Esophagus muscularis mucosa (tissue), 4 donors: ENCODE measurements at places on chromosomes 11 and 22. TPM values are rescaled to one million over a fixed set of nuclear protein-coding genes. Genes with fewer than 3 reads are reported as not detected.

- DNase-seq: no peak
Measured at GRCh38 chr22:38940811-38941384, 16.5 kb upstream of the APOBEC3A start.

DNA sequence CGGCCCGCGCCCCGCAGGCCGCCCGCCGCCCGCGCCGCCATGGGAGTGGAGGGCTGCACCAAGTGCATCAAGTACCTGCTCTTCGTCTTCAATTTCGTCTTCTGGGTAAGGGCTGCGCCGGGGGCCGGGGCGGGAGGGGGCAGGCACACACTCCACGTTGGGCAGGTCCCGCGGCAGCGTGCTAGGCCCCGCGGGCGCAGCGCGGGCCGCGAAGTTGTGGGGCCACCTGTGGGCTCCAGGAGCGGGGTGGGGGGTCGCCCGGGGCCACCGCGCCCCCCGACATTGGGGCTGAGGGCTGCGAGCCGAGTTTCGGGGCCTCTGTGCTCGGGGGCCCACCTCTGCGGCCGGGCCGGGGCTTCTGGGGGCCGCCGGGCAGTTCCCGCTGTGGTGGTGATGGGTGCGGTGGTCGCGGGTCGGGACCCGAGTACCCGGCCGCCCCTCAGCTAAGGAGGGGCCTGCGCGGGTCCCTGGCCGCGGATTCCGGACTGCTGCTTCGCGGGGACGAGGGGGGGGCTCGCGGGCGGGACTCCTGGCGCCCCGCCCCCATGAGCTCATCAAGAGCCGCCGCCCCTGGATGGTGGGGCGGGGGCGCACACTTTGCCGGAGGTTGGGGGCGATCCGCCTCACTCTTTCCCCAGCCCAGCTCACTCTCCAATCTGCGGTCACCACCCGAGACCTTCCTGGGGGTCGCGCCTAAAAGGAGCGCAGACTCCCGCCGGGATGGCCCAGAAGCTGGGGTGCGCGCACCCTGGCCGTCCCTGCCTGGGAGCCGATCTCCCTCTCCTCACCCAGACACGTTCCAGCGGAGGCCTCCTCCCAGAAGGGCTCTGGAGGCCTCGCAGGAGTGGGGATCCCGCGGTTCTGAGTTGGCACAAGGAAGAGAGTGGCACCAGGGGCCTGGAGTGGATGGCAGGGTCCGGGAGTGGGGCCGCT lies 667 bp downstream of the CD81 start:
- DNase-seq: no peak

DNA sequence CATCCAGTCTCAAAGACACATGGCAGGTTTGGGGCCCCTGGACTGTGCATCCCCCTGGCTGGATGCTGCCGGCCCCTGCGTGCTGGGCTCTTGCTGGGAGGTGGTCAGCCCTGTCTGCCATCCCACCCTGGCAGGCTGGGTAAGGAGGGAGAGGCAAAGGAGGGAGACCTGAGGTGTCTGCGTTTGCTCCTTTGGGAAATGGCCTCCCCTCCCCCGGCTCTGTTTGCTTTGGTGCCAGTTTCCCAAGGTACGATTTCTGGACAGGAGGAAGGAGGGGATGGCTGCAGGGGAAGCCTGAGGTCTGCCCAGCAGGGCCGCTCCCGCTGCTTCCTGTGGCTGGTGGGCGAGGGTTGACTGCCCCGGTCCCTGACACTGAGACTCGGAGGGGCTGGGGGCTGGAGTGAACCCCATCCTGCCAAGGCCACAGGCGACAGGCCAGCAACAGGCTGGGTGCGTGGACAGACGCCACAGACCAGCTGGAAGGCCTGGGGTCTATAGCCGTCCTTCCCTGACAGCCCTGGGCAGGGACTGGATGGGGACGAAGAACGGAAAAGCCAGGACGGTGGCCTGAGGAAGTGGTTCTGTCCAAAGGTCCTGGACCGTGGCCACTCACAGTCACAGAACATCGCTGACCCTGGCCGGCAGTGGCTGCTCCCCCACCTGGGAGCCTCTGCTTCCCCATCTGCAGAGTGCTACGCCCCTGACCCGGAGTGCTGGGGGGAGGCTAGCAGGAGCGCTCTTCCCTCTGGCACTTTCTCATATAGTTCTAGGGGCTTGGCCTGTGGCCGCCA lies 38.0 kb downstream of the OSBPL5 start:
- no peak for DNase-seq

DNA sequence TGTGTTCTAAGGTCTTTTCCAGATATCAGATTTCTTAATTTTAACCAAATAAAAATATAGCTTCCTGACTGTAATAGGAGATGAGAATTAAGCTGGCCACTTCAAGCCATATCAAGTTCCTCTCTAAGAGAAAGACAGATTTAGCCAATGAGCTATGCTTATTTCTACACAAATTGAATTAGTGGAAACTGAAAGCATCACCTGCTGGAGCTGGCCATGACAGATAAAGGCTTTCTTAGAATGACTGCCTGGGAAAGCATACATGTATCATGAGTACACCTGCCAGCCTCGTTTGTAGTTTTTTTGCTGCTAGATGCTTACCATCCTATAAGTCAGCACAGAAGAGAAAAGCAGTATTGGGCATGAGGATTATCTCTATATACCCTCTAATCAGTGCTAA lies 53.5 kb upstream of the DBX1 start:
- DNase-seq: no peak

GRCh38 chr11:7418906-7419305 lies 66.4 kb upstream of the OLFML1 start:
- peak; percentile 57 for DNase-seq

DNA sequence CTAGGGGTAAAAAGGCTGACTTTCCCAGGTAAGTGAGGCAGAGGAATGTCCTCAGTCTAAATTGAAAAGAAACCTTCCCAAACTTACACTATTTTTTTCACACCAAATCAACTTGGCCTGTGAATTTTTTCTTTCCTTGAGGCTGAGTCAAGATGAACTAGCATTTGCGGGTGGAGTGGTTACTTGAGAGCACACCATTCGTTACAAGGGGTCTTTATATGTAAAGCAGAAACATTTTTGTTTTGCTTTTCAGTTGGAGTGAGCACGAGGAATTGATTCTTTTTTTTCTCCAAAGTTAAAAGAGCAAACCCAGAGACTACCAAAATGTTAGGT lies 36.4 kb downstream of the MAML2 start:
- DNase-seq: no peak

DNA sequence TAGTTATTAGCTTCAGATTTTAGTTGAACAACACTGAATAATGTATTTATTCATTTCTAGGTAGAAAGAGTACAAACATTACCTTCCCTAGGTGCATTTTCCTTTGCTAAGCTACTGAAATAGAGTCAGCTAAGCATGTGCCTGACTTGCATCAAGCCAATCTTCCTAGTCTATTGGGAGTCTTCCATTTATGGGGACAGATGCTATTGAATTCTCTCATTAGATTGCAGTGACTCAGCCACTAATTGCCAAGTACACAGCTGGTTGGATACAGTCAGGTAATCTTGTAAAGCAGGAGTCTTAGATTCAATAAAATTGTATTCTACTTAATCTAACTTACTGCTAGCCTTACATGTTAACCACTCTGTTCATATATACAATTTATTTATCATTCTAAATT lies 55.2 kb upstream of the RPS13 start:
- no peak for DNase-seq

- peak; percentile 84 for DNase-seq
Measured at GRCh38 chr11:56916162-56916561, 72.6 kb upstream of the OR5AK2 start.

- DNase-seq: no peak
Measured at GRCh38 chr11:75140269-75141138, 10.4 kb upstream of the SLCO2B1 start.

DNA sequence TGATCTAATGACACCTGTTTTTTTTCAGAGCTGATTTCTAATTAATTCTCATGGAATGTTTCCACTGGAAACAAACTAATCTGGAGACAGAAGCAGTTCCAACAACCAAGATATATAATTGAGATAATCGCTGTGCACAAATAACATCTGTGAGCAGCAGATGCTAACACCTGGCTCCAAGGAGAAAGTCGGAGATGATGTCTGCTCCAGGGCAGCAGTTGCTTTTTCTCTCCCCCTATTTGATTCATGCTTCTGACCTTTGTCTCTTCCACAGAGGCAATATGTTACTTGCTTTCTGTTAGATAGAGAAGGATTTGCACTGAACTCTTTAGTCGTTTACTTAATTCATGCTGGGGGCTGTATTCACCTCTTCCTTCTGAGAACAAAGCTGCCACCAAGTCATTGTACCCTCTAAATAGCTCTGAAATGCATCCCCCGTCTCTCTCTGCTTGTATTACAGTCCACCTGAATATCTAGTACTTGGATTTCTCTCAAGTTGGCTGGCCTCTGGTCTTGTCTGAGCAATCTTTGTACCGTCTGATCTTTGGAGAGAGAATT lies 187.4 kb downstream of the MYO18B start:
- DNase-seq: no peak

DNA sequence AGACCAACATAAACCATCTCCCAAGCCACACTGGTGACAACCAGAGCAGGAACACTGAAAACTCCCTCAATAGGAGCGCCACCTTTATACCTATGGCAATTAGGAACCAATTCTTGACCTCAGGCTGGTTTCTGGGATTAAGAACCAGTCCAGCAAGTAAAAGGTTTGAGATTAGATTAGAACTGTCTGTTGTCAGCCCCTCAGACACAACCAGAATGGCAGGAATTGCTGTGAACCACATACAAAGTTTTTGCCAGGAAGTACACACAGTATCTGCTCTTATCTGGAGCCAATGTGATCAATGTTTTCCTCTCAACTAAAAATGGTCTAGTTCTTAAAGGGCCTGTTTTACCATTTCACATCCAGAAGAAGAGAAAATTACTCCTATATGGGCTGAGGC lies 55.2 kb downstream of the RBFOX2 start:
- no peak for DNase-seq

- DNase-seq: no peak
Measured at GRCh38 chr22:36244522-36245391, 5.4 kb upstream of the APOL2 start.

- no peak for DNase-seq
Measured at GRCh38 chr22:43404673-43405385, 7.0 kb upstream of the MPPED1 start.

DNA sequence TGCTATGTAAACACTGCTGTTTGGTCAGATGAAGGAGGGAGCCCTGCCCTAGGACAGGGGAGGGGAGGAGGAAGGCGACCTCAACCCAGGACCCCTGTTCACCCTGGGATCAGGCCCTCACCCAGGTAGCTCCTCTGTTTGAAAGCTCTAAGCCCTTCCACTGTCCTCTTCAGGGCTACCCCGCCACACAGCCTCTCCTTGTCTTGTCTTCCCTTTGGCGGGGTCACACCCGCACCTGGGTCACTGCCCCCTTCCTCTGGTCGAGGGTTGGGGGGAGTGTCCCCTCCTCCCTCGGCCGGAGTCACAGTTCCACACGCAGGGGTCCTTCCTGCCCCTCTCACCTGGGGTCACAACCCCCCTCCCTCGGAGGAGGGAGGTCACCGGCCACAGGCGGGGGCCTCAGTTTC lies 463 bp upstream of the PTPMT1 start:
- DNase-seq: no peak

- no peak for DNase-seq
Measured at GRCh38 chr11:35947437-35947836, 3.6 kb downstream of the LDLRAD3 start.

- no peak for DNase-seq
Measured at GRCh38 chr22:44947846-44948245, 62.0 kb downstream of the PHF21B start.

DNA sequence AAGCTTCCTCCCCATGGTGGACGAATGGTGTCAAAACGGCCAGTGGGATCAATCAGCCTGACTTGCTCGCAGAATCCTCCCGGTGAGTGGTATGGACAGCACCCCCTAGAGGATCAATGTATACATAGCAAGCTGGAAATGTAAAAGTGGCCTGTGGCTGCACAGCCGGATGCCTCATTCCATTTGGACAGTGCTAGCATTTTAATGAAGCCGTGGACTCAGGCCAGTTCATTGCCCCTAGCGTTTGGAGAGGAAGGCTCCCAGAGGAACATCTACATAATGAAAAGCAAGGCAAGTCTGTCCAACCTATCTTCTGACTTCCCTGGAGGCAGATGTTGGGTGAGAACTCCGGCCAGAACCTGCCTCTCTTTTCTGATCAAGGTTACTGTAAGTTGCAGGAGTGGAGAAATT lies 942.3 kb downstream of the NTM start:
- DNase-seq: no peak

- DNase-seq: no peak
Measured at GRCh38 chr11:29373725-29374124, 643.1 kb downstream of the KCNA4 start.

DNA sequence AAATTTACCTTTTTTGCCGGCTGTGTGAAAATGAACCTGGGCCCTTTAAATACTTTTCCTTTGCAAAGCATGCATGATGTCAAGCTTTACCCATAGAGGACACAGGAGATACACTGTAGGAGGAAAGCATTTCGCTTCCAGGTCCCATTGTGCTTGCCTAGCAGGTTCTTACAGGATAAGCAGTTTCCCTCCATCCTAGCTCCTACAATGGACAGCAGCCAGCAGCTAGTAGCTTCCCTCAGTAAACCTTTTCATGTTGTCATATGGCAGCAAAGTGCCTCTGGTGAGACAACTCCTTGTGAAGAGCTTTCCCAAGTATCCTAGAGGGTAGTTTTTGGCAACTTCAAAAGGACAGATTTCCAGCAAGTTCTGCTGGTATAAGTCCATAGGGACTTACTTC lies 78.4 kb downstream of the RBFOX2 start:
- no peak for DNase-seq

DNA sequence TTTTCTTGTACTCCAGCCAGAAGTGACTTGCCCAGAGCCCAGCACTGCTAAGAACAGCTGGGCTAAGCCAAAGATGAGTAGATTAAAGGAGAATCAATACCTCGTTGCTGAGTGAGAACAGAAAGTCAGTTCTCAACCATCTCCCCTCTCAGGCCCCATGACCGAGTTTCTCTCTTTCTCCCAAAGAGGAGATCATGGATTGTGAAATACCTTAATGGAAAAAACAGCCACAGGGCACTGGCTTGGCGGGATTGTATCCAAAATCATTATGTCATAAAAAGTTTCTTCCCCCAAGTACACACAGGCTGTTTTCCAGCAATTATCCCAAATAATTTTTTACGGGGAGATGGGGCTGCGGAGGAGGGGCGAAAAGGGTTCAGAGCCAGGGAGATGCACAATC lies 111.8 kb upstream of the TMEM45B start:
- DNase-seq: peak; percentile 68

DNA sequence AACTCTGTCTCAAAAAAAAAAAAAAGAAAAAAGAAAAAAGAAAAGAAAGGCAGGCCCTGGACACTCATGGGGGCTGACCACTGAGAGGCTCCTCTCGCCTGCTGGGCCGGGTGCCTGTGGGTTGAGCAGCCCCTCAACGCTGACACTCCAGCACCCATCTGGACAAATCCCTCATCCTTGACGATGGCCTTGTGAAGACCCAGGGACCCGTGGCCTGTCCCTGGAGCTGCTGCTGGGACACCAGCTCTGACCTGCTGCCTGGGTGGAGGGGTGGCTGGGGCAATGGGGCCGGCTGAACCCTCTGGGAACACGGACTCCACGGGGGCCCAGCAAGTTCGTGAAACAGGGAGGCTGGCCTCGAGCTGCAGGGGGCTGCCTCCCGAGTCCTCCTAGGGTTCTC lies 10.5 kb upstream of the BID start:
- DNase-seq: no peak

Gene CAVIN3
- total RNA-seq: 260 TPM

Gene PKP3
- total RNA-seq: 0.83 TPM

Gene ART1
- not detected for total RNA-seq

Gene CYP2R1
- total RNA-seq: 10.6 TPM

Gene MMP10
- not detected for total RNA-seq

Gene HEPN1
- not detected for total RNA-seq

Gene VWCE
- total RNA-seq: 0.32 TPM

Gene CCDC34
- total RNA-seq: 1.5 TPM

Gene NUP160
- total RNA-seq: 18.5 TPM

Gene GPHA2
- total RNA-seq: not detected

Gene SLC7A4
- 0.23 TPM for total RNA-seq

Gene KCNJ5
- total RNA-seq: 1.2 TPM

Gene OR52E8
- not detected for total RNA-seq

Gene PRR33
- not detected for total RNA-seq
